ENCODE measurements at places on chromosomes 1 and 21.

GRCh38 chr1:215001419-215002021, 81.0 kb upstream of the KCNK2 start:
- DNase-seq: no peak

GRCh38 chr1:78092643-78093042, 46.9 kb downstream of the GIPC2 start:
- DNase-seq: no peak

DNA sequence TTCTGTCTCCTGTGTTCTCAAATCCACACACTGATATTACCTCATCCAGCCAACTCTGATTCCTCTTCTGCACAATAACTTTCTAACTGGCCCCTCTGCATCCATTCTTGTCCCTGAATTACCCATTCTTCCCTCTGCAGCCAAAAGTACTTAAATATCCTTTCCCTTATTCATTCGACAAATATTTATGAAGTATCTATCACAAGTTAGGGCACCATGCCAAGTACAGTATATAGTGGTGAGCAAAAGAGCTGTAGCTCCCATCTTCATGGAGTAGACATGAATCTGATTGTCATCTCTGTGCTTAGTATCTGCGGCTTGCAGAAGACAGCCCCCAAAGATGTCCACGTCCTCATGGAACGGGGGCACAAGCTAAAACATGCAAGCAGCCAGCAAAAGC, 316.8 kb downstream of the SETD4 start:
- no peak for DNase-seq

DNA sequence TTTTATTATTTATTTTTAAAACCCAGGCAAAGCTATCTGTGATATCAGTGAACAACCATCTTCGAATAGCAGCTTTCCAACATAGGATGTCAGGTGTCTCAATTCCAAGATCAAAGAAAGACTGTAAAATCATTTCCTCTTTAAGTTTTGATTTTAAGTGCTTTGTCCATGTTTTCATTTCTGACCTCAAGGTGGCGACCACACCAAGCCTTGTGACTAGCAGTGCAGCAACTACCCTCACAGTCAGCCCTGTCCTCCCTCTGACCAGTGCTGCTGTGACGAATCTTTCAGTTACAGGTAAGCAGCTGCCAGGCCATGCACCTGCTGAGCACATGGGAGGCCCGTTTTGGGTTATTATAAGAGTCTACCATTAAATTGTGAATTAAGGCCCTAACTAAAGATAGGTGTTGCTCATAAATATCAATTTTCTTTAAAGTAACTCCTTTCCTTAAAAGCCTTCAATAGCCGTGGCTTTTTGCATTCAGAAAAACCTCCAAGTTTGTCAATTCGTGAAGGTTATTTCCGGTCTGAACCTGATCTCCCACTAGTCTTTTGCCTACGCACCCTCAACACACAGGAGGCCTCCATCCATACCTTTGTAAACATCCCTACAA, 117.0 kb downstream of the CD247 start:
- peak; percentile 31 for DNase-seq

- DNase-seq: no peak
Observed at GRCh38 chr1:161214369-161214768, 726 bp upstream of the FCER1G start.

- DNase-seq: no peak
Observed at GRCh38 chr1:112697781-112698201, 9.1 kb downstream of the RHOC start.

DNA sequence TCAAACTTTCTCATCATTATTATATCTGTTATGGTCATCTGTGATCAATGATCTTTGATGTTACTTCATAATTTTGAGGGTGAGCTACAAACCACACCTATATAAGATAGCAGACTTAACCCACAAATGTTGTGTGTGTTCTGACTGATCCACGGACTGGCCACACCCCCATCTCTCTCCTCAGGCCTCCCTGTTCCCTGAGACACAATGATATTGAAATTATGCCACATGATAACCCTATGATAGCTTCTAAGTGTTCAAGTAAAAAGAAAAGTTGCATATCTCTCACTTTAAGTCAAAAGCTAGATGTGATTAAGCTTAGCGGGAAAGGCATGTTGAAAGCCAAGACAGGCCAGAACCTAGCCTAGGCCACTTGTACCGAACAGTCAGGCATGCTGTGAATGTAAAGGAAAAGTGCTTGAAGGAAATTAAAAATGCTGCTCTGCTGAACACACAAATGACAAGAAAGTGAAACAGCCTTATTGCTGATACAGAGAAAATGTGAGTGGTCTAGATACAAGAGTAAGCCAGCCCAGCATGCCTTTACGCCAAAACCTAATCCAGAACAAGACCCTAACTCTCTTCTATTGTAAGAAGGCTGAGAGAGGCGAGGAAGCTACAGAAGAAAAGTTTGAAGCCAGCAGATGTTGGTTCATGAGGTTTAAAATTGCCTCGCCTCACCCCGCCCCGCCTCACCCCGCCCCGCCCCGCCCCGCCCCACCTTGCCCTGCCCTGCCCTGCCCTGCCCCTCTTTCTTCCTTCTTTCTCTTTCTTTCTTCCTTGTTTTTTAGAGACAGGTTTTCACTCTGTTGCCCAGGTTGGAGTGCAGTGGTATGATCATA, 16.5 kb downstream of the CTSS start:
- no peak for DNase-seq

DNA sequence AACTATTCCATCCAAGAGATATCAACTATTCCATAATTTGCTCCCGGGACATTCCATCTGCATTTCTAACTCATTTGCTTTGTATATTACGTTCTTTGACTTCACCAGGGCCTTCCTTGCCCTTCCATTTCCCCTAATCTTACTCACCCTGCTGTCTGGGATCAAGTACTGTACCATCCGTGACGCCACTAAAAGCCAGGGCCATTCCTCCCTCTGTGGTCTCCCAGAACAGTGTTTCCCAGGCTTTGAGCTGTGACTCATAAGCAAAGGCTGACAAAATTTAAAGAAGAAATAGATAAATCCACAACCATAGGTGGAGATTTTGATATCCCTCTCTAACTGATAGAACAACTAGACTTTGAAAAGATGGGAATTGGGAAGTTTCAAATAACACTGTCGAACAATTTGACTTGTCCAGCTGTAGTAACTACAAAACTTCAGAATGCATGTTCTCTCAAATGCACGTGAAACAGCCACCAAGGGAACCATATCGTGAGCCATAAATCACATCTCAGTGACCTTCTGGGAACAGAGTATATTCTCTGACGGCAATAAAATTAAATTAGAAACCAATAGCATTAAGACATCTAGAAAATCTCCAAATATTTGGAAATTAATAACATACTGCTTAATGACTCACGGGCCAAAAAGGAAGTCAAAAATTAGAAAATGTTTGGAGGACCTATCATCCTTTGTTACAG, 501.0 kb downstream of the SETD4 start:
- no peak for DNase-seq

DNA sequence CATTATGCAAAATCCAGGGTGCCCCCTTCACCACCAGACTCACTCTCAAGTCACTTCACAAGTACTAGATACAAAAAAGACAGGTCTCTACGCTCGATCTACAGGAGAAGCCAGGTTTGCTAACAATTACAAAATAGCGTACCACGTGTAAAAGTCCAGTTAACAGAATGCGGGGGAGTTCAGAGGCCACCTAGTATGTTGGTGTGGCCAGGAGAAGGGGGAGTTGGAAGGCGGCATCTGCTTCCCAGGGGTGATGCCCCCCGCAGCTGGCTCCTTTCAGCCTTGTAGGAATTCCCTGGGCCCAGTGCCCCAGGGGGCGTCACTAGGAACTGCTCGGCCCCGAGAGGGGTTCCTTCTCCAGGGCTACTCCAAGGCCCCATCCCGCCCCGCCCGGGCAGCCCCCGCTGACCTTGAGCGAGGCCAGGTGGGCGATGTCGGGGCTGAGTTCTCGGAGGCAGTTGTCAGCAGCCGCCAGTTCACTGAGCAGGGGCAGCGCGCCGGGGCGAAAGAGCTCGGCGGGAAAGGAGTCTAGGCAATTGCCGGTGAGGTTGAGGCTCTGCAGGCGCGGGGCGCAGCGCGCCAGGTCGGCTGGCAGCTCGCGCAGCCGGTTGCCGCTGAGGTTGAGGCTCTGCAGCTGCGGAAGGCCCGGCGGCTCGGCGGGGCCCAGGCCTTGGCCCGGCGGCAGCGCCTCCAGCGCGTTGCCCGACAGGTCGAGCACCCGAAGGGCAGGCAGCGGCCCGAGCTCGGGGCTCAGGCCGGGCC, 664 bp downstream of the LRRC47 start:
- no peak for DNase-seq

- no peak for DNase-seq
Observed at GRCh38 chr1:182998482-182998881, 24.7 kb upstream of the LAMC1 start.

DNA sequence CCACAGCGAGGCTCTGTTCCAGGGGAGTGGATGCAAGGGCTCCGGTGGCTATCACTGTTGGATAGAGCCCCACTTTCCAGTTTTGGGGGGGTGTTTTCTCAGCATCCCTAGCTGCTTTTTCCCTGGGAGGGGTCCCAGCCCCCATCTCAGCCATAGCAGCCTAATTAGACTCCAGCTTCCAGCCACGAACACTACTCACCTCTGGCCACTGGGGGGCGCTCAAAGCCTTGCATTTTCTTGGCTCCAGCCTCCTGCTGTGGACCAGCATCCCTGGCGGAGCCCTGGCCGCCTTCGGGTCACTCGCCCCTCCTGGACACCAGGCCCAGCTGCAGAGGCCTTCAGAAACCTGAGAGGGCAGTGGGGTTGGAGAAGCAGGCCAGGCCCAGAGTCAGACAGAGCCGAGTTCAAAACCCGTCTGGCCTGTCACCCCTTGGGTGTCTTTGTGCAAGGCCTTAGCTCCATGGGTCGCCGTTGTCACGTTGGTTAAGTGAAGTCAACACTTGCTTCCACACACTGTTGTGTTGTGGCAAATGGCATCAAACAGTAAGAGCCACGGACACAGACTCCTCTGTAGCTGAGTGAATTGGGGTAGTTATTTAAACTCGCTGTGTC, 93.5 kb upstream of the ACTL8 start:
- DNase-seq: peak; percentile 15

GRCh38 chr1:231919239-231919885, 292.8 kb downstream of the DISC1 start:
- DNase-seq: no peak

DNA sequence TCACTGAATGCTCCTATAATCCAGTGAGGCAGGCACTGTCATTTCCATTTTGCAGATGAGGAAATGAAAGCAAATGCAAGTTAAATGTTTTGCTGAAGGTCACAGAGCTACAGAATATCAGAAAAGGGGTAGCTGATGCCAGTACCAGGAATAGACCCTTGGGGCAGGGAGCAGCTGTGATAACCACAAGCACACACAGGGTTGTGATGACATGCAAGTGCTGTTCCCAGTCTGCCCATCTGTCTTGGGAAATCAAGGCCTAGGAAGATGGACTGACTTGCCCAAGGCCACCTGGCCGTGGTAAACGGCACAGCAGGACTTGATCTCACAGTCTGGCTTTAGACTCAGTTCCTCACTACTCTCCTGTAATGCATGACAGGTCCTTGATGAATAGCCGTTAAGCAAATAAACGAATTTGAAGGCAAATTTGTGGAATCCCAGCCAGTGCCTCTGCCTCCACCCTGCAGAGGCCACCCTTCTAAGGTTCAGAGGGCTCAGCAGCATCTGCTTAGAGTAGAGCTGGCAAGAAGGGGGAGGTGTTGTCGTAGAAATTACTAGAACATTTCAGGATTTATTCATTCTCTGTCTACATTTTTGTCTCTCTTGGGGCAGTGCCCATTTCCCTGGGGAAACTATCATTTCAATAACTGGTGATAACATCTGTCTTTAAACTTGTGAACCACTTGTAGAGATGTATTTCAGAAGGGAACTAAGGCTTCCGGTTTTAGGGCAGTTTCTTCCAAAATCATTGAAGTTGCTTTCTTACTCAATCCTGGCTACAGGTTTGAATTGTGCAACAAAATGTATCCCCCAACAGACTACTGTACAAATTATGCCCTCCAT, 53.2 kb upstream of the MRPS6 start:
- DNase-seq: no peak

- no peak for DNase-seq
Observed at GRCh38 chr1:222709700-222710153, 2.6 kb downstream of the AIDA start.

- DNase-seq: no peak
Observed at GRCh38 chr1:36088265-36088576, 471 bp upstream of the ADPRS start.

DNA sequence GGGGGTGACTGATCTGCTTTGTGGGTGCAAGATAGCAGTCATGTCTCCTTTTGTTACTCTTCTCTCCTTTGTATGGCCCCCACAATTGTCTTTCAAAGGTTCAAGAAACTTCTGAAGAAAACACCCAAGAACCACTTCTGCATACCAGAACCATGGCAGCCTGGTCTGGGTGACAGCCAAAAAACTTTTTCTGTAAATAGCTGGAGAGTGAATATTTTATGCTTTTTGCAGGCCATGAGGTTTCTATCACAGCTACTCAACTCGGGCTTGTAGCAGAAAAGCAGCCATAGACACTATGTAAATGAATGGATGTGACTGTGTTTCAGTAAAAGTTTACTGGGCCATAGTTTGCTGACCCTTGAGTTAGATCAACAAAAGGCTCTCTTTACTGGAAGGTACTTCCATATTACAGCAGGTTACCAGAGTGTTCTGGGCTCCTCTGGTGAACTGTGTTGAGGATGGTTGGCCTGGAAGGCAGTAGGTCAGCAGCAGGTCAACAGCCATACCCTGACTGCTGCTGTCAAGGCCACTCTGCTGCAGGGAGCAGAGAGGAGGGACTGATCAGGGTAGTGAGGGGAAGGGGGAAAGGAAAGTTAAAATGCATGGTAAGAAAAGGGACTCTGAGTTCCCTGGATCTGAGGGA, 116.4 kb downstream of the GDAP2 start:
- no peak for DNase-seq

DNA sequence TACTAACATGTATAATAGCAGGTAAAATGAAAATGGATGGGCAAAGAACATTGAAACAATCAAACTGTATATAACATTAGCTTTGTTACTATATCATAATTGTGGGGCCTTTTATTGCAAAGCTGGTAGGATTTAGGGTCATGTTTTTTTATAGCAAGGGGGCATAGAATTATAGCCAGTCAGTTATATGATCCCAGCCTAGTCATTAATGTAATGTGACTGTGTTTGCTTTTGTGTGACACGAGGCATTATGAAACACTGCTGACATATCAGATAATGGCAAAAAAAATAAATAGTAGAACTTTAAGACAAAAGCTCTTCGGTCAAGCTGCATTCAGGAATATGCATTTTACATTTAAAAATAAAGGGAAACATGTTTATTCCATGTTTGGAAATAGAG, 81.3 kb upstream of the ZNF281 start:
- no peak for DNase-seq

DNA sequence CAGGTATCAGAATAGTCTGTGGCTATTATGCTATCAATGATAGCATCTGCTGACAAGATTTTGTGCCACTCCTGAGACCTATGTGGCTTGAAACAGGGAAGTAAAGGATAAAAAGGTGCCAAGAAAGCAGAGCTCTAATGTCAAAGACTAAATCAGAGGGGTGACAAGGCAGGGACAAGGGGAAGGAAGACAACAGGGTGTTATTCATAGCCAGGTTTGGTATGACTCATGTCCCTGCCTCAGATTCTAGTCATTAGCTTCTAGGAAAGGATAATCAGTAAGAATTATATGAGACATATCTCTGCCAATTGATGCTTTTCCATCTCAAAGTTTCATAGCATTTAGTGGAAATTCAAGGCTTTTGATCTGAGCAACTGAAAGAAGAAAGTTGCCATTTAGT, 31.8 kb upstream of the PLD5 start:
- no peak for DNase-seq

GRCh38 chr1:67816506-67816905, 16.8 kb downstream of the GNG12 start:
- DNase-seq: no peak

- DNase-seq: no peak
Observed at GRCh38 chr1:225577241-225577640, 75.7 kb downstream of the ENAH start.

- DNase-seq: no peak
Observed at GRCh38 chr1:158117854-158118704, 62.6 kb upstream of the CD1D start.

Data from DMS79 treated with DMSO at 0.1 percent for 48 hours (cell line).